ENCODE measurements at places on chromosomes 5 and 9. TPM values are rescaled to one million over a fixed set of nuclear protein-coding genes. Genes with fewer than 3 reads are reported as not detected.

SH3RF2 gene
- not detected for total RNA-seq

TTC16 gene
- 2.5 TPM for total RNA-seq

DNA sequence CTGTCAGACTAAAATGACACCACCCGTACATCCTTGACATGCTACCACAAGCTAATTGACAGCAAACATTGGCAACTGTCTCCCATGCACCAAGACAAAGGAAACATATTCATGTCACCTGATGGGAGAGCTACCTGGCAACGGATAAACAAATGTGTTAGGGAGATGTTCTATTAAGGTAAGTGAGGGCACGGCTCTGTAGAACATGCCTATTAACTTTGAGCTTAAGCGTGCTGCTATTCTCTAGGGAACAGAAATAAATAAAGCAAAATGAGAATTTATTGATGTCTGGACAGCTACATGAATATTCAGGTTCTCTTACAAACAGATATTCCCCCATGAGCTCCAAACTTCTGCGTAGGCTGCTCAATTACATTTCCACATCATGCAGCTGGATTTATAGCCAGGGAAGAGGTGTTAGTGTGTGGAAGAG, 361.4 kb upstream of the RFX3 start:
- no peak overlapping the region for H3K4me3 ChIP-seq
- DNase-seq: no peak
- no peak overlapping the region for H3K27ac ChIP-seq
- H3K4me1 ChIP-seq: no peaks in the 10 kb centered on the region

- H3K36me3 ChIP-seq: no peaks in the 10 kb centered on the region
- no peak for DNase-seq
- H3K4me3 ChIP-seq: no peak overlapping the region
- H3K27ac ChIP-seq: no peak overlapping the region
- no peaks in the 10 kb centered on the region for H3K4me1 ChIP-seq
- H3K27me3 ChIP-seq: no peaks in the 10 kb centered on the region
Measured at GRCh38 chr5:150339165-150339564, 18.3 kb upstream of the TCOF1 start.

Measured in CD4-positive, alpha-beta memory T cell (primary cell).